ENCODE measurements at places on chromosomes 13 and 19. TPM values are rescaled to one million over a fixed set of nuclear protein-coding genes. Genes with fewer than 3 reads are reported as not detected.

TYROBP gene
- total RNA-seq, result 199 TPM

CEBPG gene
- total RNA-seq, result 41.1 TPM

GRCh38 chr13:108155185-108156106, 59.9 kb downstream of the LIG4 start:
- peak; percentile 82 for DNase-seq

- no peak for DNase-seq
These were observed 346.6 kb downstream of the TBC1D4 start for GRCh38 chr13:75135325-75135825.

DNA sequence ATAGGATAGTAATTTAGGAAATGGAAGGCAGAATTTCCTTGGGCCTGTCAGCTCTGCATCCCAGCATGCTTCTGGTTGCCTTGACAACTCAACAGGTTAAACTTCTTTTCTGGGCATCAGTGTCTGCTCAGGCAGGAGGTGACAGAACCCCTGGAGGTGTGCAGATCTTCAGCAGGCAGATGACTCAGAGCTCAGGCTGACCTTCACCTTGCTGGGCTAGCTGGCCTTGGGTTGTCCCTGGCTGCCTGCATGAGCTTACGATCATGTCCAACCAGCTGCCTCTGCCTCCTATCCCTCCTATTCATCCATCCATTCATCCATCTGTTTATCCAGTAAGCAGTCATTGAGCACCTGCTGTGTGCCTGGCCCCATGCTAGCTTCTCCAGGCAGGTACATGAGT, 81.2 kb upstream of the KCTD15 start:
- DNase-seq, result no peak

DNA sequence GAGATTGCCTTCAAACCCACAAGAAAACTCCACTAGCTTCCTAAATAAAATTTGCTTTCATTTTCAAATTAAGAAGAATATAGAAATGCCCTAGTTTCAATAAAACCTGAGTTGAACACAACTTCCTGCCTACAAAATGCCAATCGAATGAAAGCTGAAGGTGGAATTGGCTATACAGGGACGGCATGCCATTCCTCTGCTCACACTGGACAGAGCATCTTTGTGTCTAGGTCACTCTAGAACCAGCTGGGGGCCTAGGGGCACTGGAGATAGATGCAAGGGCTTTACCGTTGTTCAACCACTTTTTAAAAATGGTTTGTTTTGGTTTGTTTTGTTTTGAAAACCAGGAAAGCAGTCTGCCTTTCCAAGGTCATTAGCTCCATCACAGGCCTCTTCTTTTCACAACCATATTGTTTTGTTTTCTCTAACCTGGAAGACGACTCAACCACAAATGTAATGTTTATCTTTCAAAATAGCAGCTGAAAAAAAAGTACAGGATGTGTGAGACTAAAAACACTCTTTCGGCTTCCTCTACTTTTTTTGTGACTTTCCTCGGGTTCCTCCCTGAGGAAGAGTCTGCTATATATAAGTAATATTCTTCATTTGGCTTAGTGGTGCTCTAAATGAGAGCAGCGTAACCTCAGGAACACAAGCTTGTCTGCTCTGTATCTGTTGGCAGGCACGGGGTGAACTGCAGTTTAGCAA, 11.9 kb upstream of the ITM2B start:
- DNase-seq, result no peak

DNA sequence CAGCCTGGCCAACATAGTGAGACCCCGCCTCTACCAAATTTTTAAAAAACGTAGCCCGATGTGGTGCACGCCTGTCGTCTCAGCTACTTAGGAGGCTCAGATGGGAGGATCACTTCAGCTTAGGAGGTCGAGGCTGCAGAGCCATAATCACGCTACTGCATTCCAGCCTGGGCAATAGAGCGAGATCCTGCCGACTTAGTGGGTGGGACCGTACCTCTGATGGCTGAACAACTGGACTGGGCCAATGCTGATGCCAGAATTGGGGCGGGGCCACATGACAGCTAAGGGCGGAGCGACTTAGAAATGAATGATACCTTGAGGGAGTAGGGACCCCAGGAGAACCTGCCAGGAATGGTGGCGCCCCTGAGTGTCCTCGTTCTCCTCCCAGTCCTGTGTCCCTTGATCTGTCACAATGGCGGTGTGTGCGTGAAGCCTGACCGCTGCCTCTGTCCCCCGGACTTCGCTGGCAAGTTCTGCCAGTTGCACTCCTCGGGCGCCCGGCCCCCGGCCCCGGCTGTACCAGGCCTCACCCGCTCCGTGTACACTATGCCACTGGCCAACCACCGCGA, 3.6 kb downstream of the LTBP4 start:
- DNase-seq, result no peak
